NCI-H2029 treated with DMSO at 0.1 percent for 48 hours (cell line): ENCODE measurements at places on chromosomes 7 and 10.

GRCh38 chr7:40324914-40325313 is 190.1 kb downstream of the SUGCT start:
- no peak for DNase-seq

GRCh38 chr7:7496311-7496710 is 39.4 kb downstream of the COL28A1 start:
- DNase-seq = no peak

DNA sequence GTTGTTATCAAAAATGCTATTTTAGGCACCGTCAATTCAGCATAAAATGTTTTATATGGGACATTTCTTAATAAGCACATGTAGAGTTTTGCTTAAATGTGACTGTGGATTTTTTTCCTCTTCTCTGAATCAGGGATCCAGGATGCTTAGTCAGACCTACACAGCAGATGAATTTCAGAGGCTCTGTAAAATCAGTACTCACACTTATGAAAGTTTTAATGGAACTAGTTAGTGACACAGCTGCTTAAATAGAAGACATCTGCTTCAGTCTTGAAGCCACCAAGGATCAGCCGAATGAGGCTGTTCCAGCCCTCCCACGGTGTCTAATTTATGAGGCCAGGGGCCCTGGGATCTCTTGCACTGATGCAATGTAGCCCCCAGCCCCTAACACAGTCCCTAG is 136.0 kb downstream of the MYOF start:
- DNase-seq = no peak

- DNase-seq = no peak
Measured at GRCh38 chr10:13700473-13701144, 113.8 kb downstream of the PRPF18 start.

DNA sequence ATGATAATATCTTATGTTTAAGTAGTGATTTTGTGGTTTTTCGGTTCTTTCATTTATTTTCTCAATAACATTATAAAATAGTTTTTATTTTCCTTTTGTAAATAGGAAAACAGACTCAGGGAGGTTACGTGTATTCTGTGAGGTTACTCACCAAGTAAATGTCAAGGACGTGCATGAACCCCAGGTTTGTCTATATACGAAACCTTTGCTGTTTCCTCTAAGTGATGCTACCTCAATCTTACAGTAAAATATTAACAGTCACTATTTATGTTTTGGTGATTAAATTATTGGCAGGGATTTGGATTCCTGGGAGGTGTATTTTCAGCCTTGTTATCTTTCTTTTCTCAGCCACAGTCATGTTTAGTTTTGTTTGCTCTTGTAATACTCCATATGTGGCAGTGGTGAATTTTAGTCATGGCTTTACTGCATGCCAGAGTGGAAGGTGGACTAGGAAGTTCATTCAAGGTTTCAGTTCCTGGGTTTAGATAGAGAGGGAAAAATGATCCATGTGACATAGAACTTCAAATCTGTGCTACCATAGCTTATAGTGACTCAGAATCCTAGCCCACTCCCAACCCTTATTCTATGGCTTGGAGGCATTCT is 139.9 kb downstream of the ARL4A start:
- DNase-seq = no peak

DNA sequence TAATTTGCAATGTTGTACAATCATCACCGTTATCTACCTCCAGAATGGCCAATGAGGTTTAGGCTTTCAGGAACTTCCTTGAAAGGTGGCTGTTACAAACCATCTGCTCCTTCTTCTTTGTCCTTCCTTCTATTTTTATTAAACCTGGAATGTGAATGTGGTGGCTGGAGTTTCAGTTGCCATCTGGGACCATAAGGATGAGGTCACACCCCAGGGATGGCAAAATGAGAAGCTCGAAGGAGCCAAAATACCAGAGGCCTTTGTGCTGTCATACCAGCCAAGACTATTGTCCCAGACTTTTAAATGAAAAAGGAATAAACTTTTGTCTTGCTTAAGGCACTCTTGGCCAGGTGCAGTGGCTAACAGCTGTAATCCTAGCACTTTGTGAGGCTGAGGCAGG is 30.9 kb upstream of the LMTK2 start:
- DNase-seq = no peak
